Spleen (tissue), 13 donors: ENCODE measurements at places on chromosomes 7 and 10. TPM values are rescaled to one million over a fixed set of nuclear protein-coding genes. Genes with fewer than 3 reads are reported as not detected.

- peak overlapping the region; percentile 39 for H3K27ac ChIP-seq
- no peak for DNase-seq
- H3K4me3 ChIP-seq, result no peak overlapping the region
- no peaks in the 10 kb centered on the region for H3K27me3 ChIP-seq
- no peaks in the 10 kb centered on the region for H3K36me3 ChIP-seq
These were observed 121.7 kb upstream of the TRIM24 start for GRCh38 chr7:138338361-138338760.

DNA sequence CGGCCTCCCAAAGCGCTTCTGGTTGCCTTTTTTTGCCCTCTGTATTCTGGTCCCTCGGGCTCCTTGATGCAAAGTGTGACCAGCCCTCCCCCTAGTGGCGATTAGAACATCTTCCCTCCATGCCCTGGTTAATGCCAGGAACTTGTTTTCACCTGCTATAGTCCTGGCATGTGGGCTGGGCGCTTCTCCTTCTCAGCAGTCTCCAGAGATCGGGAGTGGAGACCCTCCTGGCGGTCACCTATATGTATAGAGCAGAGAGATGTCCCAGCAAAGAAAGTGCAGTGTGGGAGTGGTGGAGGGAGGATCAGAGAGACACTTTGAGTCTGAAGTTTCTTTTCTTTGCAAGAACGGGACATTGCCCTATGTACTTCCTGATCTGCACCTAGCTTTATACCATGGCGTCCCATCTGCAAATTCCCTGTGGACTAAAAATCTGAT, 264.1 kb downstream of the OTUD1 start:
- no peak for DNase-seq
- no peaks in the 10 kb centered on the region for H3K36me3 ChIP-seq
- no peaks in the 10 kb centered on the region for H3K4me1 ChIP-seq
- no peak overlapping the region for H3K27ac ChIP-seq
- no peak overlapping the region for H3K4me3 ChIP-seq

GRCh38 chr10:31963589-31963980, 35.0 kb upstream of the ARHGAP12 start:
- DNase-seq, result no peak
- peaks cover 81% of the 10 kb centered on the region for H3K4me1 ChIP-seq
- no peak overlapping the region for H3K27ac ChIP-seq
- H3K36me3 ChIP-seq, result no peaks in the 10 kb centered on the region

HOXA9 gene
- 1.2 TPM for total RNA-seq
